ENCODE measurements at places on chromosomes 4 and X. TPM values are rescaled to one million over a fixed set of nuclear protein-coding genes. Genes with fewer than 3 reads are reported as not detected.
A peak's percentile ranks its signal among the peaks of the same experiment; 100 is the strongest.

- no peak for DNase-seq
Observed at GRCh38 chr4:153661215-153661822, 22.8 kb upstream of the TLR2 start.

GRCh38 chr4:165874072-165874790 lies 1.2 kb downstream of the TLL1 start:
- DNase-seq, result no peak

DNA sequence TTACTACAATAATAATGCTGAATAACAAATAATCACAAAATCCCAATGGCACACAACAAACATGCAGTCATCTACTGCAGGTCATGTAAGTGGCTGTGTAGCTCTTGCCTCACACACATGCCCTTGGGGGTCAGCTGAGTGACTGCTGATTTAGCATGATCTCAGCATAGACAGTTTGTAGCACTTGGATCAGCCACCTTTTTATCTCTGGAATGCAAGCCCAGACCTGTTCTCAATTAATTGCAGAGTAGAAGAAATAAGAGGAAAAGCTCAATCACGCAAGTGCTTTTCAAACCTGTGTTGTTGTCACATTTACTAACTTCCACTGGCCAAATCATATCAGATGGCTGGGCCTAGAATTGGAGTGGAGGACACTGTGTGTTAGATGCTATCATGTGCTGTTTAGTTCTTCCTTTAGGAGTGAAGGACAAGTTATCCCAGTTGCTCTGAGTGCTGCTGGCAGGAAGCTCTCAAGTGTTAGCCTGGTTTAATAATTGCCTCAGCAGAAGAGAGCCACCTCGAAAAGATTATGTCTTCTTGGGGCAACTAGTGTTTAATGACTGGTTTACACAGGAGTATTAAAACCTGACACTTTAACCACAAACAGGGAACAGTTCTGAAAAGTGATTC lies 128.3 kb upstream of the EPHA5 start:
- no peak for DNase-seq

GRCh38 chr4:6943012-6943884 lies 33.6 kb downstream of the TBC1D14 start:
- DNase-seq, result no peak

CXCL5 gene
- 1.3 TPM for total RNA-seq

DNA sequence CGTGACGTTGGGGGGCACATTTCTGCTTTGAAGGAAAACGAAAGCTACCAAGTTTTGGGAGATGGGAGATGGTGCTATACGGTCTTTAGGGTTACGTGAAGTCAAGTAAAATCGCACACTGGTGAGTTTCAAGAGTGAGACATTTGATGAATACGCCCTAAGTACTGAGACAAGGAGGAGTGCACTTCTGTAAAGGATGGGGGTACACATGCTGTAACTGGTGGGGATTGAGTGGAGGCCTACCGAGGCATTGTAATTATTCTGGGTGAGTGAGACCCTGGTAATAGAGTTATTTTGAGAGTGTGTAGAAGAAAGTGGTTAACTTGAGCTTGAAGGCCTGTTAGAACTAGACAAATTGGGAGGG lies 536 bp downstream of the SH3BGRL start:
- no peak for DNase-seq

DNA sequence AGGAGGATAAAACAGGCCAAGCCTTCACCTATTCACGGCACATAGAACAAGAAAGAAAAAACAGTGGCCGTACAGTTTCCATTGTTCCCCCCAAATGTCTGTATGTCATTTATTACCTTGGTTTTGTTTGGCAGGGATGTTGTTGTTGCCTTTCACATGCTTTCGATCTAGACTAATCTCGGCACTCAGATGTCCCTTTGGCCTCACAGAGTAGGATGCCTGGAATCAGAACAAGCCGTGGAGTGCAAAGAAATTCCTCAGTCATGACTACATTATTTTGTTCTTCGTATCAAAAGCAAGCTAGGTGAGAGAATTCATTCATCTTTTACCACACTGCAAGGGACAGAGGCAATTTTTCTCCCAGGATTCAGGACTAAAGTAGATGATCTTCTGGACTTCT lies 106.9 kb downstream of the SMIM20 start:
- peak; percentile 44 for DNase-seq

- no peak for DNase-seq
Observed at GRCh38 chrX:48496660-48497059, 12.1 kb upstream of the PORCN start.

- DNase-seq, result no peak
Observed at GRCh38 chr4:169263791-169264392, 6.9 kb downstream of the SH3RF1 start.

DNA sequence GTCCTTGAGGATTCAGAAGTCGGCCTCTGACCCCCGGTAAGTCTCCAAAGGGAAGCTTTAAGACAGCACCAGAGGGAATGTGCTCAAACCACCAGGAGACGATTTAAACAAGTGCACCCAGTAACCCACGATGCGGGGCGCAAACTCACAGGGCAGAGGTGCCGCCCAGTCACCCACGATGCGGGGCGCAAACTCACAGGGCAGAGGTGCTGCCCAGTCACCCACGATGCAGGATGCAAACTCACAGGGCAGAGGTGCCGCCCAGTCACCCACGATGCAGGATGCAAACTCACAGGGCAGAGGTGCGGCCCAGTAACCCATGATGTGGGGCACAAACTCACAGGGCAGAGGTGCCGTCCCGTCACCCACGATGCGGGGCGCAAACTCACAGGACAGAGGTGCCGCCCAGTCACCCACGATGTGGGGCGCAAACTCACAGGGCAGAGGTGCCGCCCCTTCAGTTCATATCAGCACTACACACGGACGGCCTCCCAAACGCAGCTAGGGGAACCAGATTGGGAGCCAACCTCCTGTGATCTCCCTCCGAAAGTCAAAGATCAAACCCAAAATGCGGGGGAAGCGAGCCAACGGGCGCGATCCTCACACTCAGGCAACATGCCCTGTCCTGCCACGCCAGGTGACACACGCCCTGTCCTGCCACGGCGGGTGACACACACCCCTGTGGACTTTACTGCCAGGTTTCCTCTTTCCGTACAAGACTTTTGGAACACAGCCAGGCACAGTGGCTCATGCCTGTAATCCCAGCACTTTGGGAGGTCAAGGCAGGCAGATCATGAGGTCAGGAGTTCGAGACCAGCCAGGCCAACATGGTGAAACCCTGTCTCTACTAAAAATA lies 11.3 kb downstream of the PPP2R3B start:
- DNase-seq, result no peak

DNA sequence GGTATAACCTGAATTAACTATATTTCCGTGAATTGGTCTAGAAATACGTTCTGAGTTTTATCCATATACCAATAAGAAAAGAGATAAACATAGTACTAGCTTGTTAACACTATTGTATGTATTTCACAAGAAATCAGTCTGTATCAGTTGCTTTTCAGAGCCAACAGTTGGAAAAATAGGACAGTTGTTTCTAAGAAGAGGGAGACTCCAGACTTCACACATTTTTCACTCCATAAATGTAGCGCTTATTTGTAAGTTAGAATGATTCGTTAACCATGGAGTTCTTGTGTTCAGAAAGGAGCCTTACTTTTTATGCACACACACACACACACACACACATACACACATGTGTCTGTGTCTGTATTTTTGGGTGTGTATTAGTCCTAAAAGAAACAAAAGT lies 376.7 kb upstream of the SMIM31 start:
- no peak for DNase-seq

IL2RG gene
- total RNA-seq, result not detected

GRCh38 chrX:133475521-133475920 lies 60.2 kb upstream of the GPC4 start:
- DNase-seq, result no peak

GRCh38 chr4:16136311-16136710 lies 52.5 kb upstream of the PROM1 start:
- DNase-seq, result no peak

LAGE3 gene
- total RNA-seq, result 12.5 TPM

DNA sequence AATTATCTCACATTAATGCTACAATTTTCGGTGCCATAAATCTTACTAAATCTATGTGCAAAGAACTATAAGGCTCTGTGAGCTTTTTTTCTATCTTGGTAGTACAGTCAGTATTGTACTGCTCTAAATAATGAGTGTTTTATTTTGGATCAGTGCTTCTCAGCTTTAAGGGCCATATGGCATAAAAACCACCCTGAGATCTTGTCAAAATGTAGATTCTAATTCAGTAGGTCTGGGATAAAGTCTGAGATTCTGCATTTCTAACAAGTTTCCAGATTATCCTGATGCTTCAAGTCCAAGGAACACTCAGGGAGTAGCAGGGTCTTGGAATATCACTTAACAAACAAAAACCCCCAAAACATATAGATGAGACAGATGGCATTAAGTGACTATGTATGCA lies 486.5 kb downstream of the GRXCR1 start:
- DNase-seq, result no peak

DNA sequence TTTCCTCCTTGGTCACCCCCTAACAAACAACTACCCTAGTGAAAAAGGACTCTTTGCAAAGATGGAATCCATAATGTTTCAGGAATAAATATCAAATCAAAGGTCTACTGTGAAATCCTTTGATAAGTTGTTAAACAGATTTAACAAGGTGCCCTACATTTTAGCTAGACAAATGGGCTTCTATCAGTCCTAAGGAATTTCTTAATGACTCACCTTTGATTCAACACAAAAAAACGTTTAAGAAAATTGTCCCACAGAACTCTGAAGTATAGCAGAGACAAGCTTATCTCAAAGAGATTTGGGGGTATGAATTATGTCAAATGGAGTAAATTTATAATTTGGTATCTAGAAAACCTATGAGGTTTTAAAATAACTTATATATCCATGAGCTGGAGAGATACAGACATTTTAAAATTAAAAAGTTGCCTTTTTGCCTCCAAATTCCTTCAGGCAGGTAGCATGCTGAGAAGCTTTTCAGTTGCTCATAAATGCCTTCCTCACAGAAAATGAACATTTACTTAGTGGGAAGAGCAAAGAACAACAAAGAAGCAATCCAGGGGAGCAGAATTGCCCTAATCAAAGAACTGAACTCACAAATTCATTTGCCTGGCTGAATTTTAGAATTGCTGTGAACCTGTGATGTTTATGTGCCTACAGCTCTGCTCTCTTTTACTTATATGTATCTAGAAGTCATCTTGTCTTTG lies 649.3 kb downstream of the STPG2 start:
- no peak for DNase-seq

DNA sequence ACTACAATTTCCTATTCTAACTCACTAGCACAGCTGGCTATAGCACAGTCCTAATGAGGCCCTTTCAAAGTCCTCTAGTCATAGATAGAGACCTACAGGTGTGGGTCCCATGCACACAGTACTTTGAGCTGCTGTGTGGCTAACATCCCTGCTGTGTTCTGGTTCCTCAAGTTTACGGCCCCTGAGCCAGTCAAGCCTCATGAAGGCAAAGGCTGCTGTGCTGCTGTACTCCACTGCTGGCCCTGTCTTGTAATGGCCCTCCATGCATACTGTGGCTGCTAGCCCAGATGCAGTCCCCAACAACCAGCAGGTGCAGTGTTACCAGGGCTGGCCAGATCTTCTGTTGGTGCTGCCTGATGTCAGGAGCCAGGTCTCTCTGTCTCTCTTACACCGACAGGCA lies 23.4 kb upstream of the ENPEP start:
- no peak for DNase-seq

- DNase-seq, result peak; percentile 89
Observed at GRCh38 chr4:128517739-128518510, 230.3 kb upstream of the PGRMC2 start.

DNA sequence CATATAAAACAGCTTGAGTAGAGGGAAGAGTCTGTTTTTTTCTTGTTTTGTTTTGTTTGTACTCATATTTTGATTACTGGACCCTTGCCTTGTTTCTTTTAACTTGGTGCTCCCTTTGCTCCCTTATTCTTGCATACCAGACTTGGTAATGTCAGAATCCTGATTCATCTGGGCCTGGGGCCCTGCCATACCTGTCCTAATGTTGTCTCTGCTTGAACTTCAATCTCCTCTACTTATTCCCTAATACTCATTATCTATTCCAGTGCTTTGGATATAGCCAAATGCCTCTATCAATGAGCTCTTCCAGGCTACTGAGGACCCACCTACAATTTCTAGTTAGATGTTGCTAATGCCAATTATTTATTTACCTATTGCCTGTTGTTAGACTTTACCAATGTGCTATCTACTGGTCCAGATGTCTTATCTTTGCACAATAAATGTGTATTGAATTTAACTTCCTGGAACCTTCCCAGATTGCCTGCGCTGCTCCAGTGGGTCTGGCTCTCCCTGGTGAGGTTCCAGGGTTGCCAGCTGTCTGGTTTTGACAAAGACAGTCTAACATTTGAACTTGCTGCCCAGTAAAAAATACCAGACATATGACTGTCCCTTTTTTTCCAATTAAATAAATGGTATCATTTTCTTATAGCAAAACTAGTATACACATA lies 64.4 kb upstream of the ACSL4 start:
- DNase-seq, result no peak

DNA sequence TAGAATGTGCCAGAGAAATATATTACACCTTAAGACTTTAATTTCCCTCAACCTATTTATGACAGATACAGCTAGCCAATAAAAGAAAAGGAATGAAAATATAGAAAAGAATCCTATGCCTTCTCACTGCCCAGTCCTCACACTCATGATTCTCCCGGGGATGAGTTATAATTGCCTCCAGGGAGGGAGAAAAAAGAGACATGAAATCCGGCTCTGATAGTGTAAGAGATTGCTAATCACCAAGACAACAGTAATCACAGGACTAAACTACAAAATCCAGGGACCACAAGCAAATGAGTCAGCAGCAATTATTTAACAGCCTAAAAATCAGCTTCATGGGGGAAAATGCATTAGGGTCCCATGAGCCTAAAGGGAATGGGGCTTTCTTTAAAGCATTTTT lies 95.9 kb upstream of the DUSP21 start:
- no peak for DNase-seq

GRCh38 chr4:74304095-74304625 lies 4.1 kb upstream of the EPGN start:
- DNase-seq, result no peak
